ENCODE measurements at places on chromosomes 13 and 19.
A peak's percentile ranks its signal among the peaks of the same experiment; 100 is the strongest.

DNA sequence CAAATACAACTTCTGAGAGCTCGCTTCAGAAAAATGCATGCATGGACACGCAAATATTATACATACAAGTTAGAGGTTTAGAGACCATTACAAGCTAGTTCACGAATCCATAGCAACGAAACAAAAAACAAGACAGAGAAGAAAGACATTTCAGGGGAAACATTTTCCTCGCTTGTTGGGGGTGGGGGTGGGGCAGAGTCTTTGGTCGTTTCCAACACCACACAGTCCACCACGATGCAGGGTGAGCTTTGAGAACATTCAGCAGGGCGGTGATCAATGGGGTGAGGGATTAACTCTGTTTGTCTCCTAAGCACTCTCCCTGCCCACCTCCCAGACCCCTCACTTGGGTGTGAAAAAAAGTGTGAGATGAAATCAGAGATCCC, 651 bp downstream of the OXGR1 start:
- DNase-seq = no peak

GRCh38 chr13:113397608-113398425, 33.9 kb upstream of the GRTP1 start:
- peak; percentile 43 for DNase-seq

DNA sequence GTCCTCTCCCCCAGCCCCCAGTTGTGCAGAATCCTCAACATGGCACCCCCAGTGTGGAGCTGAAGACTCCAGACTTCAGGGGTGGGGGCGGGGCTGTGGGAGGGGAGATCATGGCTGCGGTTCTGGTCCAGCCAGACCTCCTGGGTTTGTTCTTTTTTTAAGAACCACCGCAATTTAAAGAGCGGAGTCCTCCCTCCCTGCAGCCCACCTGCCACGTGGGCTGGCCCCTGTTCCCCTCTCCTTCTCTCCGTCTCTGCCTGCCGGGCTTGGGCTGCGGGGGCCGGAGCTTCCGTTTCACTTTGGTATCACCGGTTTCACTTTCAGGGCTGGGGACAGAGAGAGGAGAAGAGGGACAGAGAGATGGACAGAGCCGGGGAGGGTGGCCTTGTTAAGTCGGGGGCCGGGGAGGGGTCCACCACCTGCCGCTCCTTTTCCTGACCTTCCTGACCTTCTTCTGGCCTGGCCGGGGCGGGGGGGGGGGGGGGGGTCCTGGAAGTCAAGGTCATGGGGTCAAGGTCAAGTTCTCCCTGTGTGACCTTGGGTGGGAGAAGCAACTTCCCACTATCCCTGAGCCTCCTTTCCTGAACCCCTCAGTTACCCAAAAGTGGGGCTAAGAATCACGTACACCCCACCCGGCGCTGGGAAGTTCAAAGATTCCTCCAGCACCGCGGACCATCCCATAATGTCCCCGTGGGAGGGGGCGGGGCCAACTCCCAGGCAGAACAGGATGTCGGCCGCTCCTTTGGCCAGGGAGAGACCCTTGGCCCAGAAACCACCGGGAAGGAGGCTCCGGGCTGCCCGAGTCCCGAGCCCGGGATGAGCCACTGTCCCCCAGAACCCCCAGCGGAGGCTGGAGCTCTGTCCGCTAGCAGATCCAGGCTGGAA, 11.3 kb upstream of the ZBTB7A start:
- DNase-seq = peak; percentile 89

DNA sequence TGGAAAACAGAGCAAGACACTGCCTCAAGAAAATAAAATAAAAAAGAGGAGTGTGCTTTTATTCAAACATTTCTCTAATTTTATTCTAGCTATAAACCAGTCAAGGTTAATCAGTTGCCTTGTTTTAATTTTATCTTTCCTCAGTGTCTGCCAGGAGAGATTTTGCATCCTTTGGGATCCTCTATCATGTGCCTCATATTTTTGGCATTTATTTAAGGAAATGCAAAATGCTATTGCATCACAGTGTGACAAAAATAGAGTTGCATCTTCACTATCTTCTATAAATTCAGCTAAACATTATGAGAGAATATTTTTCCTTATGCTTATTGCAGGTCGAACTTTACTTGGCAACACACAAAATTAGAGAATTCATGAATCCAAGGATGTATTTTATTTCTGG, 639.0 kb upstream of the KLF12 start:
- DNase-seq = no peak

- DNase-seq = no peak
Measured at GRCh38 chr19:52943134-52943883, 19.4 kb downstream of the ZNF816 start.

GRCh38 chr19:18171605-18172327, 1.8 kb upstream of the IFI30 start:
- peak; percentile 24 for DNase-seq

DNA sequence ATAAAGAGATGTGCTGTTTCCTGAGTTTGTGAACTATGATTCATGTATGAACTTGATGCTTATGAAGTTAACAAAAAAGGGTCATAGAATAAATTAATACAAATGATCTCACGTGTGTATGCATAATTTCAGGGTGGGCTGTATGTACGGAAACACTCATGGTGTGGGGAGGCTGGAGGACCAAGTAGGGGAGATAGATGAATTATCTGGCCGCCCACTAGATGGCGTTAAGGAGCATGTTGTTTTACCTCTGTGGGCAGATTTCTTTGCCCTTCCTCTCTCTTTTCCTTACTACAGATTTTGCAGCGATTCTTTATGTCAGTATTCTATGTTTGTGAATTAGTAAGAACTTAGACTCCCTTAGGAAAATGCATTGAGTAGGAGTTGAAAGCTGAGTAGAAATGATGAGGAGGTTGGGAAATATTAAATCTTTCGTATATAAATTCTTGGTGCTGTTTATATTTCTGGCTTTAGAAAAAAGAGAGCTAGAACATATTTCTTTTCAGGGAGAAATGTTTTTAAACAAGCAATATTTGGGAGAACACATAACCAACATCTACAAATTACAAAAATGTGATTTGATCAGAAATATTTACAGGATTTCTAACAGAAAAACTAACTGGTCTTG, 47.4 kb upstream of the TMTC4 start:
- DNase-seq = peak; percentile 72

DNA sequence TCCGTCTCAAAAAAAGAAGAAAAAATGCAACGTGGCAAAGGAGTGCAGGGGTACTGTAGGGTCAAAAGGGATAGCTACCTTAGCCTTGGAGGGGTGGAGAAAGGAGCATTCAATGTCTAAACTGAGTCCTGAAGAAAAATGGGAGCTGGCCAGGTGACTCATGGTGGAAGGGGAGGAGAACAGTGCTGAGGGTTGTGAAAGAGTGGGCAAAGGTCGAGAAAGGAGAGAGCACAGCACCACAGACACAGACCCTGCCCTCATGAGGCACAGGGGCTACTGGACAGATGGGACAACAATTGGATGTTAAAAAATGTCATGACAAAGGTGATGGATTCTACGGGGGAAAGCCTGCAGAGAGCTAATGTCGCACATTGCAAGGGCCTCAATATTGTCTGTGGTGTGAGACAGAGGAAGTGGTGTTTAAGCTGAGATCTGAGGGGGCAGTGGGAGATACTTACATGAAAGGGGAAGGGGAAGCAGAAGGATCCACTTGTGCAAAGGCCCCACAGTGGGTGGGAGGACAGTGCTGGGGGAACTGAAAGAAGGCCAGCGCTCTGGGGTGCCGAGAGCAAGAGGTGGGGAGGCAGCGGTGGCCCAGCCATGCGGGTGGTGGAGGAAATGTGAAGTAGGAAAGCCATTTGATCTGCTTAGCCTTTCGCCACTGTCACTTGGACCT, 42.9 kb upstream of the URAD start:
- no peak for DNase-seq

- no peak for DNase-seq
Measured at GRCh38 chr13:40617801-40618356, 48.6 kb downstream of the FOXO1 start.

DNA sequence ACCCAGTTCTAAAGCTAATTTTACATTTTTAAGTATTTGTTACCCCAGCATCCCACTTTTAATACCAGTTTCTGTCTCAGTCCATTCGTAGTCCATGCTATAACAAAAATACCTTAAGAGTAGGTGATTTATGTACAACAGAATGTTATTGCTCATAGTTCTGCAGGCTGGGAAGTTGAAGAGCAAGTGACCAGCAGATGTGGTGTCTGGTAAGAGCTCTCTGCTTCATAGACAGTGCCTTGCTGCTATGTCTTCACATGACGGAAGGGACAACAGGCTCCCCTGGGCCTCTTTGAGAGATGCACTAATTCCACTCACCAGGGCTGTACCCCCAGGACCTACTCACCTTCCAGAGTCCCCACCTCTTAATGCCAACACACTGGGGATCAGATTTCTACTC, 96.6 kb downstream of the COL4A2 start:
- DNase-seq = no peak

Measured in H7 (cell line).